ENCODE measurements at places on chromosomes 16 and 17. TPM values are rescaled to one million over a fixed set of nuclear protein-coding genes. Genes with fewer than 3 reads are reported as not detected.

KRTAP1-1 gene
- total RNA-seq: not detected

KRTAP1-5 gene
- total RNA-seq: not detected

NPW gene
- total RNA-seq: not detected

KRTAP9-8 gene
- total RNA-seq: not detected

KRT40 gene
- not detected for total RNA-seq

- DNase-seq: no peak
Observed at GRCh38 chr16:83661656-83662055, 146.1 kb upstream of the HSBP1 start.

DNA sequence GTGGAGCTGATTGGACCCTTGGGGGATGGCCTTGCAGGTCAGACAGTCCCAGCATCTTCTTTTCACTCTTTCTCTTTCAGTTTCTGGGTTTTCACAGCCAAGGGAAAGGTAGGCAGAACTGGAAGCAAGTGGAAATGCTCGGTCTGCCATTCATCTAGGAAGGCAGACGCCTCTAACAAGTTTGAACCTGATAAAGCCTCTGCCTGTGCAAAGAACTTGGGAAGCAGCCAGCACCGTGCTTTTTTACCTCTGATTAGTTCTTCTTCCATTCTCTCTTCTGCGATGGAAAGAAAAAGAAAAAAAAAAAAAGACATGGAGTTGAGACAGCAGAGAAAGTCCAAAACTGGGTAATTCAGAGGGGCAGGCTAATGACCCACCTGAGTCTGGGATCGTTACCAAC, 997.8 kb upstream of the EEF2KMT start:
- DNase-seq: no peak

GRCh38 chr17:70022175-70022574, 52.9 kb upstream of the KCNJ16 start:
- no peak for DNase-seq

DNA sequence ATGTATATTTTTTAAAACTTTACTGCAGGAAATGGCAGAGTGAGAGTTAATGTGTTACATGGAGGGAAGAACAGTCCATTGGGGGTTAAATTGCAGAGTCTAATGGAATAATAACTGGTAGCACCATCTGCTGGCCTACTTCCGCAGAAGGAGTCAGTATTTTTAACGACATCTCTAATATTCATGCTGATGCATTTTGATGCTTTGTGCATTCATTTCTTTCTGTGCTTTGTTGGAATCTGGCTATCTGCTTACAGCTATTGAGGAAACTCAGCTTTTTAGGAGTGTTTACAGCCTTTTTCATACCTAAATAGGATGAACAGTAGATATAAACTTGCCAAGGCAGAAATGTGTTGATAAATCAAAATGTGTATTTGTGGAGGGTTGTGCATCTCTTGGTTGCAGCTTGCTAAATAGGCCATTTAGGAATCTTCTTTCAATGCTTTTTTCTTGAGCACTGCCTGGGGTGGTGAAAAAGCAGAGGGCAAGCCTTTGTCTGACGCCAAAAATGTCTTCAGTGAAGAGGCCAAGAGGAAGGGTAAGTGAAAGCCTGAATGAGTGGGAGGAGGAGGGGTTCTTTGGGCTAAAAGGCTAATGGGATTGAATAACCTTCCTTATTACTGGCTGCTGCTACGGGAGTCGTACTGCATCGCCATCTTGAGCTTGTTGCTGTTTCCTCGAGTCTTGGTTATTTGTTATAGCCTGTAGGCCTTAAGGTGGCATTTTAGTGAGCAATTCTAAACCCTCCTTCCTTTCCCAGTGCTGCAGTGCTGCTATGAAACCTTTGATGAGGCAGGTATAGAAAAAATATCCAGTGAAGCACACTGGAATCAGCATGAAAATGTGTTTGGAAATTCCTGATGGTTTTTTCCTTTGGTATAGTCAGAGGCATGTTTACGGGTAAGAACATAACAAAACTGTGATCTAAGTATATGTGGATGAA, 153.3 kb downstream of the CHD9 start:
- DNase-seq: peak; percentile 52

DNA sequence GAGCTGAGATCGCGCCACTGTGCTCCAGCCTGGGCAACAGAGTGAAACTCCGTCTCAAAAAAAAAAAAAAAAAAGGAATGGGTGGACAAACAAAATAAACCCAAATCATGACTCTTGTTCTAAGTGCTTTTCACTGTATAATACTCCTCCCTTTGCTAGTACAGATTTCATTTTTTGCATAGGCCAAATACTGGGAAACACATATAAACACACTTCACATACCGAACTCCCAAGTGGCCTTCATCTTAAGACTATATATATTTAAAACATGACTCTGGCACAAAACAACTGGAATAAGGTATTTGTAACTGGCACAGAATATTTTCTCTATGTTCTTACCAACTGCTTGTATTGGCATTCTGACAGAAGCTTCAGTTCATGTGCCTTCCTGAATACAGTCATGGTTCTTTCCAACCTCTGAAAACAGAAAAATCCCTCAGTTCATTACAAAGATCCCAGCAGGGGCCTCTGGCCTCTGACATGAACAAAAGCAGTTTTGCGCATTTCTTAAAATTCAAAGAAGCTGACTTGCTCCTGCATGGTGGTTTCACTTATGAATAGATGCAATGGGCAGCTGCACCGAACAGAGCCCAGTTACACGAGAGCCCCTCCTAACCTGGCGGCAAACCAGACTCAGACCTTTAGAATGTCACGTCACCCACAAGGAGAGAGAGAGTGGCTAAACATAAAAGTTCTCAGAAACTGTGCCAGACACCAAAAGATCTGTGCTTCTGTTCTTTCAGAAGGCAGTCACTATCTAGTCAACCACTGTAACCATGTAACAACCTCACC, 19.1 kb upstream of the COPRS start:
- DNase-seq: no peak

- peak; percentile 84 for DNase-seq
Observed at GRCh38 chr16:10828851-10829366, 10.3 kb upstream of the TVP23A start.

GRCh38 chr17:79971651-79972050, 64.0 kb downstream of the TBC1D16 start:
- DNase-seq: no peak

- DNase-seq: no peak
Observed at GRCh38 chr17:27664606-27664965, 33.6 kb downstream of the LGALS9 start.

DNA sequence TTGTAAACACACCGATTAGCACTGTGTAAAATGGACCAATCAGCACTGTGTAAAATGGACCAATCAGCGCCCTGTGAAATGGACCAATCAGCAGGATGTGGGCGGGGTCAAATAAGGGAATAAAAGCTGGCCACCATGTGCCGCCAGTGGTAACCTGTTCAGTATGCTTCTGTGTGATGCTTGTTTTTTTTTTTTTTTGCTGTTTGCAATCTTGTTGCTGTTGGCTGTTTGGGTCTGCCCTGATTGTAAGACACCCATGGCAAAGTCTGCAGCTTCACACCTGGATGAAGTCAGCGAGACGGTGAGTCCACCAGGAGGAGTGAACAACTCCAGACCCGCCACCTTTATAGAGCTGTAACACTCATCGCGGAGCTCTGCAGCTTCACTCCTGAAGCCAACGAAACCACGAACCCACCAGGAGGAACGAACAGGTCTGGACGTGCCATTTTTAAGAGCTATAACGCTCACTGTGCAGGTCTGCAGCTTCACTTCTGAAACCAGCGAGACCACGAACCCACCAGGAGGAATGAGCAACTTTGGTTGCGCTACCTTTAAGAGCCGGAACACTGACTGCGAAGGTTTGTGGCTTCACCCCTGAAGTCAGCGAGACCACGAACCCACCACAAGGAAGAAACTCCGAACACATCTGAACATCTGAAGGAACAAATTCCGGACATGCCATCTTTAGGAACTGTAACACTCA, 85.0 kb upstream of the MED9 start:
- DNase-seq: no peak

DNA sequence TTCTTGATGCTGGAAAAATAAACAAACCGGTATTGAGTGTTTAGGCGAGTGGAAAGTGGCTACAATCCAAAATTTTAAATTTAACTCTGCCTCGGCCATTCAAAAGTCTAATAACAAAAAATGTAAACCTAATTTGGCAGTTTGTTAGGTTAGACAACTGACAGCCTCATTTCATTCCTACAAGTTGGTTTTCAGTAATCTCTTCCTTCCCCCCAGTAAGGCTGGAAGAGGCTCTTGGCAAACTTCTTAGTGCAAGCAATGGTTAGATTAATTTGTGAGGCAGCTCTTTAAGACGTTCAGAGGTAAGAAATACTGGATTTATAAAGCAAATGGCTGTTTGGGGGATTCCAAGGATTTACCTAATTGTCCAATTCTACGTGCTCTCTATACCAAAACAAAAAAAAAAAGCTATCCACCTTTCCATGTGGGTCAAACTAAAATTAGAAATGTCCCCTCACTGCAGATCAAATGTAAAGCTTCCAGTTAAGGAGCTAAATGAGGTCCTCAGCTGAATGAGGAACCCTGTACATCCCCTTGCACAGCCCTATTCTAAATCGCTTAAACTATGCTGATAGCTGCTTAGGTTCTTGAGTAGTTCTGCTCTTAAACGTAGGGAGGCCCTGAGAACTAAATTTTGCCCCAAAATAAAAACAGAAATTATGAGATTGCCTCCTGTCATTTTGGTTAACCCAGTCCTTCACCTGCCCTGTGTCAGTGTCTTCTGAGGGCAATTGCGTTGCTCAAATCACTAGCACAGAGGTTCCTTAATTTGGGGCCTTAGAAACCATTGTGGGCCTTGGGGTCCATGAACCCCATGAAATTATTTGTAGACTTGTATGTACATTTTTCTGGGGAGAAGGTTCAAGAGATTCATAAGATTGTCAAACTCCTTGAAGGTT, 2.9 kb downstream of the HEXIM1 start:
- DNase-seq: no peak

DNA sequence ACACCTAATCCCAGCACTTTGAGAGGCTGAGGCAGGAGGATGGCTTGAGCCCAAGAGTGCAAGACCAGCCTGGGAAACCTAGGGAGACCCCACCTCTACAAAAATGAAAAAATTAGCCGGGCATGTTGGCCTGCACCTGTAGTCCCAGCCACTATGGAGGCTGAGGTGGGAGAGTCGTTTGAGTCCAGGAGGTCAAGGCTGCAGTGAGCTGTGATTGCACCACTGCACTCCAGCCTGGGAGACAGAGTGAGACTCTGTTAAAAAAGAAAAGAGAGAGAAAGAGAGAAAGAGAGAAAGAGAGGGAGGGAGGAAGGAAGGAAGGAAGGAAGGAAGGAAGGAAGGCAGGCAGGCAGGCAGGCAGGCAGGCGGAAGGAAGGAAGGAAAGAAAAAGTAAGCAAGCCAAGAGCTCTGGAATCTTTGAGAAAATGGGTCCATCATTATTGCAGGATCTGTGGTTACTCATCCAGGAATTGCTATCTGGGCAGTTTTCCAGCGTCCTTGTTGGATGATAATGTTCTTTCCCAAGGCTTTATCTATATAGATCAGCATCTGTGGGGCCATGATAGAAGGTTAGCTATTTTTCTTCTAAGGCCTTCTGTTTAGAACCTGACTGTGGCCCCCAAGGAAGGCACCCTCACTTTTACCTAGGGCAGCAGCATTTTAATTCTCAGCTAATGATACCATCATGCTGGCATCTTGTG, 533.2 kb upstream of the CDH5 start:
- DNase-seq: peak; percentile 36

DNA sequence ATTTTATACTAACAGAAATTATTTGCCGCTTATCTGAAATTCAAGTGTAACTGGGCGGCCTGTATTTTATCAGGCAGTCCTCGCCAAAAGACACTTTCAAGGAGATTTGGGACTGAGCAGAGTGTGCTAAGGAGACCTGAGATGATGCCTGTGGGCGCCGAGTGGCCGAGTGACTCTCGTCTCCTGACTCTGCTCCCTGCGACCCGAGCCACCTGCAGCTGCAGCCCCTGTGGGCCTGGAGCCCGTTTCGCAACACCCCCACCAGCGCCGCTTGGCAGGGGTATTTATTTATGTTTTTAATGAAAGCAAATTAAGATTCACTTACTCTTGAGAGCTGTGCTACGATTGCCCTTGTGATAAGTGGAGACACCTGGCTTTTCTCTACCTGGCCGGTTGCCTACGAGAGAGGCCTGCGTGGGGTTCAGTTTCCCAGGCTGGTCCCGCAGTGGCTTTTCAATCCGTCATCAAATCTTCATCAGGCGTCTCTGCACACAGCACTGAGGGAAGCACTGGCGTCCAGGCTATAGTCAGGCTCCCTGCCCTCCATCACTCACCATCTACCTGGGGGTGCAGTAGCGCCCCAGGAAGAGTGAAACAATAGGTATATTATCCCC, 124.0 kb downstream of the SEC14L1 start:
- DNase-seq: no peak

GRCh38 chr17:11250161-11250560, 9.1 kb downstream of the SHISA6 start:
- no peak for DNase-seq

DNA sequence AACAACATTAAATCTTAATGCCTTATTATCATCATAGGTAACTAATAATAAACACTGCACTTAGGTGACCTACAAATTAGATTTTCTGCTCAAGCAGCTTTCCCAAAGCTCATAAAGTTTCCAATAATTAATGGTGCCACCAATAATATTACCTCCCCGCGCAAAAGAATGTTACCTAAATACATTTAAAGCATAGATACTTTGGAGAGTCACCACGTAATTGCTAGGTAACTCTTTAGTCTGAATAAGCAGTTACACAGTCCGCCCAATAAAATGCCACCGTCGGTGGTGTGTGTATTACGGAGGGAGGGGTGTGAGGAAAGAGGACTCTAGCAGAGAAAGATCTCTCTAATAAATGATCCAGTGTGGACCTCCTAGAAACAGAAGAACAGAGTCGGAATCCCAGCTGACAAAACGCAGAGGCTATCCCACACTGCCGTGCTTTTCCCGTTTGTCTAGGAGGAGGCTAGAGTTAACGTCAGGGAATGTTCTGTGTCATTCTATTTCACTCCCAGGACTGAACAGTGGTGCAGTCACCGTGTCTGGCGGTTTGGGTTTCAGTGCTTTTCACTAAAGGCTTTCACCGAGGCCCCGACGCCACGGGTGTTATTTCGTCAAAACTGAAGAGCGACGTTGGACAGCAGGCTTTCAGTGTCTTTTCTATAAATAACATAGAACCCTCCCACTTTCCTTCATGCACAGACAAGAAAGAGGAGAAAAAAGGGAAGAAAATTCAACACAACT, 630 bp downstream of the RNFT1 start:
- DNase-seq: peak; percentile 42
